ENCODE measurements at places on chromosomes 1 and 21. TPM values are rescaled to one million over a fixed set of nuclear protein-coding genes. Genes with fewer than 3 reads are reported as not detected.

DNA sequence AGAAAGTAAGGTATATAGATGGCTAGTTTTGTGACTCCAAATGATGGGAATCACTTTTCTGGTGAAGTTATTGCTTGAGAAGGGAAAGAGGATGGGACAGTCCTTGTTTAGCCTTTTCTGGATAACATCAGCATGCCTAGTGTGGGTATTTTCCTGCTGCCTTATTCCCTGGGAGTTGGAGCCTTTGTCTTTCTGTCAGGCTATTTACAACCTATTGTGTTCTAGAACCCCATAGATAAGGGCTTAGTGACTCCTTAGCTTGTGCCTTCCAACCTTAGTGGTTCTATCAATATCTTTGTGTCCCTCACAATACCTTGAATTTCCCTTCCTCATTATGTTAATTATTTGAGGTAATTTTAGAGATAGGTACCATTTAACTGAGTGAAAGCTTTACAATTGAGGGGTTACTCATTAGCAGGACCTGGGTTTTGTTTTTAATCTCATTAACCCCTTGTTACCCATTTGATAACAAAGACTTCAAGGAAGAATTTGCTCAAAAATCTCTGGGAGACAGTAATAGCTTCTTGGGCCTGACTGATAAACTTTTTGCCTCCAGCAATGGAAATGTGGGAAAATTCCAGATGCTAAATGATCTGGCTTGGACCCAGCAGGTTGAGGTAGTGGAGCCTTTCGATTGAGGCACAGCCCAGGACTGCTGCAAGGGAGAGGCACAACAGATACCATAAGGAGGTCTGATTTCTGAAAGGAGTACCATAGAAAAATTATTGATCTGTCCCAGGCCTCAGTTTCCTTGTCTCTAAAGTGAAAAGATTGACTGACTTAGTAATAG lies 49.0 kb downstream of the CACHD1 start:
- no peak for DNase-seq

The RNU1-1 gene
- 2,019 TPM for total RNA-seq

The TDRD10 gene
- total RNA-seq = 6.1 TPM

DNA sequence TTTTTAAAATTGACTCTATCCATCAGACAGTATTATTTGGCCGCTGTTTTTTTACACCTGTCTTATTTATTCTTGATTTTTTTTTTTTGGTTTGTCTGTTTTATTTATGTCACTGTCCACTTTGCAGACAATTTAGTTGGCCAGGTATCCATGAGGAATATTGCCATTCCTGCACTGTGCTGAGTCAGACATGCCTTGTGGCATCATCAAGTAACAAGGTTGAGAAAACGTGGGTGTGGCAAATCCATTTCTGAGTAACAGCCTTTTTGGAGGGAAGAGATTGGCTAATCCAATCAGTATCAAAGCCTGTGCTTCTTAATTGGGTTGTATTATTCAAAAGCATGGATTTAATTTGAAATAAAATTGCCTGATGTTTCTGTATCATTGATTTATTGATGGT lies 463.1 kb downstream of the USP25 start:
- no peak for DNase-seq

The ASB17 gene
- not detected for total RNA-seq

GRCh38 chr1:15472587-15472986 lies 3.3 kb upstream of the CELA2B start:
- no peak for DNase-seq

DNA sequence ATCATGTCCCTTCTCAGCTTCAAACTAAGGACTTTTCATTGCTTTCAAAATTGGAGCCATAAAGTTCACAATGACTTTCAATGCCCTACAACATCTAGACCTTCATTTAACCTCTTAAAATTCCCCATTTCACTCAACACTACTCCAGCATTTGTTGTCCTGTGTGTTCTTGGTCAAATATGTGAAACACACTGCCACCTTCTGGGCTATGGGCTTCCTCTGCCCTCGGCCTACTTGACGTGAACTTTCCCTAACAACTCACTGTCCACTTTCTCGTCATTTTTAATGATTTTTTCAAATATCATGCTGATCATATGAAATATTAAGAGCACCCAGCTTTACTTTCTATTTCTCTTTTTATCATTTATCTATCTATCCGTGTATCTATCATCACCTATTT lies 2018.4 kb downstream of the NCAM2 start:
- peak; percentile 83 for DNase-seq

The RPL22 gene
- total RNA-seq = 372 TPM

The FAM72D gene
- 3.3 TPM for total RNA-seq

The PTGS2 gene
- 24.1 TPM for total RNA-seq

- DNase-seq = no peak
Measured at GRCh38 chr1:54273795-54274163, 73.8 kb downstream of the MRPL37 start.

DNA sequence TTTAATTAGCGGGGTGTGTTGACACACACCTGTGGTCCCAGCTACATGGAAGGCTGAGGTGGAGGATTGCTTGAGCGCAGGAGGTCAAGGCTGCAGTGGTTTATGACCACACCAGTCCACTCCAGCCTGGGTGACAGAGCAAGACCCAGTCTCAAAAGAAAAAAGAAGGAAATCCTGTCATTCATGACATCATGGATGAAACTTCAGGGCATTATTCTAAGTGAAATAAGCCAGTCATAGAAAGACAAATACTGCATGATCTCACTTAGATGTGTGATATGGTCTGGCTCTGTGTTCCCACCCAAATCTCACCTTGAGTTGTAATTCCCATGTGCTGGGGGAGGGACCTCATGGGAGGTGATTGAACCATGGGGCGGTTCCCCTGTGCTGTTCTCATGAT lies 82.6 kb downstream of the MT1HL1 start:
- DNase-seq = no peak

- DNase-seq = no peak
Measured at GRCh38 chr1:183645531-183645930, 7.6 kb downstream of the APOBEC4 start.

DNA sequence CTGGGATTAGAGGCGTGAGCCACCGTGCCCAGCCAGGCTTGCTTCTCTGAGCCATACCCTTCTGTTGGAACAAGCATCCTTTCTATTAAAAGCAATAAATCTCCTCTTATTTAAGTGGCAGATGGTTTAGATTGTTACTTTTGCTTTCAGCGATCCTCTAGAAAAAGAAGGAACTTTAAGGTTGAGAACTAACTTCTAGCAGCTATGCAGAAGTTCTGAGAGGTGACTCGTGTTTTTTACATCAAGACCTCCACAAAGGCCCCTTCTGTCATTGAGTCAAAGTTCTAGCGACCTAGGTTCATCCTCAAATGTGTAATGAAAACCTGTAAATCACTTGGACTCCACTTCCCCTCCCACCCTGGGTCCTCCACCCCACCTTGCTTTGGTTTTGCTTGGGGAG lies 30.8 kb downstream of the PLEKHO1 start:
- DNase-seq = no peak

GRCh38 chr1:230681599-230681998 lies 32.3 kb downstream of the AGT start:
- DNase-seq = peak; percentile 58

DNA sequence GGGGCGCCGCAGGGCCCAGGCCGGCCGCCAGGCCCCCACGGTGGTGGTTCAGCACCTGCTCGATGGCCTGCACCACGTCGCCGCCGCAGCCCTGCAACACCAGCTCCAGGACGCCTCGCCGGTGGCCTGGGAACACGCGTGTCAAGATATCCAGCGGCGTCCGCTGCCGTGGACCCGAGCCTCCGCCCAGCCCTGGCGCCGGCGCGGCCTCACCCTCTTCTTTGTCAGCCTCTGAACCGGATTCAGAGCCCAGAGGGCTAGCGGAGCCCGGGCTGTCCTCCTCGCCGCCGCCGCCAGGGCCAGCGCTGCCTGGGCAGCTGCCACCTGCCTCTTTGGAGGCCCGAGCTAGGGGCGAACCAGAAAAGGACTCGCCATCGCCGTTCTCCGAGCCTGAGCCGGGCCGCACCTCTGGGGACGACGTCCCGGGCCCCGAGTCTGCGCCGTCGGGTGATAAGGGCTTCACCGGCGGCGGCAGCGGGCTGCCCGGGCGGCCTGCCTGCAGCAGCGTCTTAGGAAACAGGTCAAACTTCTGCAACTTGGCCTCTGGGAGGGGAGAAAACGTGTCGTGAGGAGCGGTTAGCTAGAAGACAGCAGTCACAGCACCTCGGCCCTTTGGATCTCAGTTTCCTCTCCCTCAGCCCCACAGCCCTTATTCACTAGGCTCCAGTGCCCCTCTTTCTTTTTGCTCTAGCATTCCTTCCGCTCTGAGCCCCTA lies 3.9 kb downstream of the DMRTA2 start:
- no peak for DNase-seq

- DNase-seq = no peak
Measured at GRCh38 chr1:114750780-114751179, 7.0 kb downstream of the CSDE1 start.

The S100B gene
- not detected for total RNA-seq

GRCh38 chr1:167447521-167448136 lies 70.7 kb downstream of the CD247 start:
- no peak for DNase-seq

The PLA2G2D gene
- not detected for total RNA-seq

The CD52 gene
- total RNA-seq = not detected

The LINGO4 gene
- total RNA-seq = not detected

The ADCY10 gene
- total RNA-seq = not detected

GRCh38 chr1:27752360-27752759 lies 20.7 kb upstream of the STX12 start:
- DNase-seq = no peak

The MAP1LC3C gene
- not detected for total RNA-seq

DNA sequence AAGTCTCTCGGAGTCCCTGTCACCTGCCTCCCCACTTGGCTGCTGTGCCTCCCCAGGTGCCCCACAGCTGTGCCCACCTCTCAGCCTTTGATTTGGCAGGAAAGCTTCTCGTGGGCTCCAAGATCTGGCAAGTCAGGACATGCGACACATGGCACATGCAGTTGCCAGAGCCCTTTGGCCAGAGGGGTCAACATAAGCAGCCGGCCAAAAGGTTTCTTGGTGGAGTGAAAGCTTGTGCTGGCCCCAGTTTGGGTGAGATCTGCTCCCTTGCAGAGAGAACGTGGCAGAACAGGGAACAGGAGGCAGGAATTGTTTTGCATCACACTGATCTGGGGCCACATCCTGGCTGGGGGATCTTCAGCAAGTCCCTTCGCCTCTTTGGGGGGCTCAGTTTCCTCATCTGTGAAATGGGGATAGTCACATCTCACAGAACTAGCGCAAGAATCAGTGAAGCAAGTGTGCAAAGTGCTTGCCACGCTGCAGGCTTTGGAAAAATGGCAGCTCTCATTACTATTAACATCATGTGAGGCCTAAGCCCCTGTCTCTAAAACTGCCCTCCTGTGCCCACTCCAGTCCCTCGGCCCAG lies 232.6 kb downstream of the TRABD2B start:
- no peak for DNase-seq

The FCGR2B gene
- not detected for total RNA-seq

The CRYAA gene
- not detected for total RNA-seq

The ZBTB8B gene
- not detected for total RNA-seq

The SPRR3 gene
- total RNA-seq = not detected

DNA sequence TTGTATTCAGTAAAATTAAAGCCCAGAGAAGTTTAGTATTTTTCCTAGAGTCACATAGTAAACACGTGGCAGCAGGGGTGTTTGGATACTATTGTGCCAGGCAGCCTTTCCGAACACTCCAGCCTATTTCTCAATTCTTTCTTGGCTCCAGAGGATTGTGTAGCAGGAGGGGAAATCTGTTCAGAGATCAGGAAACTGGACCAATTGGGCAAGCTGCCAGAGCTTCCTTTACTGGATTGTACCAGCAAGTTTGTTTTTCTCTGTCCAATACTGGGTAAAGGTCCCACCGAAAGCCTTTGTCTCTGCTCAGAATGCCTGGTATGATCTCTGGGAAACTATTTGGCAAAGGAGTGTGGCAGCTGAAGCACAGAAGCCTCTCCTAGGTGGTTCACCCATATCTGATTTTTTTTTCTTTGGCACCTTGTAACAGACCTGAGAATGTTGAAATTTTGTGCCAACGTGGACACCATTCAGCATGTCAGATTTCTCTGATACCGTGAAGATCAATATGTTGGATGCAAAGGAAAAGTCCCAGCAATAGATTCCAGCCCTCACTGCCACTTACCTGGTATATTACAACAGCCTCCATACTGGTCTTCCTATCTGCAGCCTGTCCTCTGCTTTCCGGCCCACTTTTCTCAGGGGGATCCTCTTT lies 126.2 kb downstream of the FGGY start:
- DNase-seq = peak; percentile 97

GRCh38 chr1:34975771-34976170 lies 9.4 kb downstream of the TMEM35B start:
- DNase-seq = no peak

DNA sequence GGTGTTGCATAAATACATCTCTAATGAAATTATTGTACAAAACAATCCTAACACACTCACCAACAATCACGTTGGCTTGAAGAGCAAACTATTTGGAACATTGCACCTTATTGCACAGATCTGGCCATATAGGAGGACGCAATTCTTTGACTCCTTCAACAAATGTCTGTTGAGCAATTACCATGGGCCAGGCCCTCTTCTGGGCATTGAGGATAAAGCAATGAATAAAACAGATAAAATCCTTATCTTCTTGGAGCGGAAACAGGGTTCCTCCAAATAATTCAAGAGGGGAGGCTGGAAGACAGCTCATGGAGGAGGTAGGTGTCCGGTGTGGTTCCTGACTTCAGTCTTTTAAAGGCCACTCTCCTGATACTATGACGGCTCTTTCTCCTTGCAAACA lies 43.3 kb downstream of the PAX7 start:
- DNase-seq = no peak

GRCh38 chr1:208691012-208691411 lies 446.8 kb upstream of the PLXNA2 start:
- no peak for DNase-seq

The SPRR1B gene
- total RNA-seq = not detected

DNA sequence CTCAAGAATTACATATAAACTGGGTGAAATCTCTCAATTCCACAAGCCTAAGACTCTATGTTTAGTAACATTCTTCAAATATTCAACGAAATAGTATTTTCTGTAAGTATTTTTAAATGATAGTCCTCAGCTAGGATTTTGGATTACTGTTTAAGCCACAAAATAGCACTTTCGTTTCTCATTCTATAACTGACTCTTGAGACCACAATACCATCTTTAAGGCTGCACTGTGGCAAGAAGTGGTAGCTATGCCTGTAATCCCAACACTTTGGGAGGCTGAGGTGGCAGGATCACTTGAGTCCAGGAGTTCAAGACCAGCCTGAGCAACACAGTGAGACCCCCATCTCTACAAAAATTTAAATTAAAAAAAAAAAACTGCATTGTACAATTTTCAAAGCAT lies 126.7 kb downstream of the CDC42BPA start:
- DNase-seq = no peak

Measured in endothelial cell of umbilical vein (primary cell).